Glomerular endothelial cell (primary cell): ENCODE measurements at places on chromosomes 16 and 17. TPM values are rescaled to one million over a fixed set of nuclear protein-coding genes. Genes with fewer than 3 reads are reported as not detected.

The VKORC1 gene
- total RNA-seq: 162 and 167 TPM in 2 replicates

GRCh38 chr16:75108792-75109731, 7.5 kb downstream of the LDHD start:
- no peak for DNase-seq

- DNase-seq: no peak
Measured at GRCh38 chr17:148757-149156, 11.4 kb downstream of the SCGB1C2 start.

DNA sequence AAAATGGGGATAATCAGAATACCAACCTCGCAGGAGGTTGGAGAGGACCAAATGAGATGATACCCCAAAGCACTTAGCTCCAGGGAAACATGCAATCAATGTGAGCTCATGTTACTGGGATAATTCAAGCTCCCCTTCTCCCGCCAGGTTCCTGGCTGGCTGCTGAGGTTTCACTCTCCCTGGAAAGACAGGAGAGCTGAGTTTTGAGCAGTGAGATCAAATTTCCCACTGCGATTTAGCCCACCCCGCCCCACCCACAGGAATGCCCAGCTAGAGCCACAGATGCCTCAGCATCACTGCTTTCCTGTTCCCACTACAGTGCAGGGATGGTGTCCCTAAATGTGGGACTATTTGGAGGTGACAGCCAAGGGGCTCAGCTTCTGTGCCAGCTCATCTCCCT, 56.7 kb downstream of the ZNF423 start:
- DNase-seq: no peak

- DNase-seq: no peak
Measured at GRCh38 chr17:40124279-40125141, 2.7 kb downstream of the MSL1 start.
